H1 (cell line): ENCODE measurements at places on chromosomes 1 and 21. TPM values are rescaled to one million over a fixed set of nuclear protein-coding genes. Genes with fewer than 3 reads are reported as not detected.

- DNase-seq: peak; percentile 64
- no peak overlapping the region for H3K27ac ChIP-seq
- no peak overlapping the region for H3K4me3 ChIP-seq
- no peaks in the 10 kb centered on the region for H3K36me3 ChIP-seq
- H3K27me3 ChIP-seq: no peaks in the 10 kb centered on the region
Measured at GRCh38 chr1:118151312-118151937, 33.6 kb downstream of the SPAG17 start.

- no peaks in the 10 kb centered on the region for H3K27me3 ChIP-seq
- no peak overlapping the region for H3K4me3 ChIP-seq
- peak; percentile 76 for DNase-seq
- H3K36me3 ChIP-seq: no peaks in the 10 kb centered on the region
Measured at GRCh38 chr1:23673086-23673813, 18.4 kb upstream of the RPL11 start.

DNA sequence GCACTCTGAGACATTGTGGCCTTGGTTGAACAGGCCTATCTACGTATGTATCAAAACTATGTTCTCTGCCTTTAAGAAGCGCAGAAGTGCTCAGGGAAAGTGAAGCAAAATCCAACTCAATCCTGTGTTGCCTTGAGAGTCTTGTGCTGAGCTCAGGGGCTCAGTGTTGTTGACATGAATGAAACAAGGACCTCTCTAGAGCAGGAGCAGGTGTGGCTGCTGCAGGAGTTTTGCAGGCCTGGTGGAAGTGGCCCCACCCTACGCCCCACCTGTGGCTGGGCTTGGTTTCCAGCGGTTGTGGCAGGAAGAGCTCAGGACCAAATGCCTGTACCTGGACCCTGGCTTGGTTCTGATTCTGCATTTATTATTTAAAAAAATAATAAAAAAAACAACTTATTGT lies 20.9 kb downstream of the CA6 start:
- no peak for DNase-seq
- no peaks in the 10 kb centered on the region for H3K4me1 ChIP-seq
- no peaks in the 10 kb centered on the region for H3K36me3 ChIP-seq
- no peak overlapping the region for H3K27ac ChIP-seq

- no peaks in the 10 kb centered on the region for H3K36me3 ChIP-seq
- peaks cover 4% of the 10 kb centered on the region for H3K4me1 ChIP-seq
- H3K27me3 ChIP-seq: no peaks in the 10 kb centered on the region
- H3K27ac ChIP-seq: no peak overlapping the region
Measured at GRCh38 chr1:64895500-64895899, 70.8 kb downstream of the JAK1 start.

GRCh38 chr1:51463561-51463960 lies 55.5 kb downstream of the EPS15 start:
- no peaks in the 10 kb centered on the region for H3K36me3 ChIP-seq
- H3K4me3 ChIP-seq: no peak overlapping the region
- no peak overlapping the region for H3K27ac ChIP-seq
- H3K27me3 ChIP-seq: no peaks in the 10 kb centered on the region
- no peak for DNase-seq
- no peaks in the 10 kb centered on the region for H3K4me1 ChIP-seq

RHD gene
- not detected in 2 replicates for total RNA-seq

S100A1 gene
- not detected in 2 replicates for total RNA-seq

AIRE gene
- total RNA-seq: 0.10 TPM in 1 of 2 replicates, not detected in the other
